Spinal cord (tissue), 10 donors: ENCODE measurements at places on chromosomes 4 and X.

DNA sequence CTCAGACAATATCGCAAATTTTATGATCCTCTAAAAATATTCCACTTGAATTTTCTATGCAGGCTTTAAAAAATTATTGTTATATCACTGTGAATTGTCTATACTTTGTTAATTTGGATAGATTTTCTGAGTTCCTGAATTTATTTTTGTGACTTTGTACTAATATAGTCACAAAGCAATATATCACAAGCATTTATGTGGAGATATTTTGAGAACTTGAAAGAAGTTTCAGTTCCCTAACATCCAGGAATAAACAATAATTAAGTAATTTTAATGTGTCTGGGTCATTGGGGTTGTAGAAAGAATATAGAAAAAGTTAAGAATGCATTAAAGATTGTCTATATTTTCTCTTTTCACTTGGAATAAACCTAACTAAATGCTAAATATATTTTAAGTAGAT, 32.0 kb downstream of the CXCL8 start:
- no peak for DNase-seq

GRCh38 chr4:89109841-89110540, 1.3 kb upstream of the TIGD2 start:
- DNase-seq = no peak

DNA sequence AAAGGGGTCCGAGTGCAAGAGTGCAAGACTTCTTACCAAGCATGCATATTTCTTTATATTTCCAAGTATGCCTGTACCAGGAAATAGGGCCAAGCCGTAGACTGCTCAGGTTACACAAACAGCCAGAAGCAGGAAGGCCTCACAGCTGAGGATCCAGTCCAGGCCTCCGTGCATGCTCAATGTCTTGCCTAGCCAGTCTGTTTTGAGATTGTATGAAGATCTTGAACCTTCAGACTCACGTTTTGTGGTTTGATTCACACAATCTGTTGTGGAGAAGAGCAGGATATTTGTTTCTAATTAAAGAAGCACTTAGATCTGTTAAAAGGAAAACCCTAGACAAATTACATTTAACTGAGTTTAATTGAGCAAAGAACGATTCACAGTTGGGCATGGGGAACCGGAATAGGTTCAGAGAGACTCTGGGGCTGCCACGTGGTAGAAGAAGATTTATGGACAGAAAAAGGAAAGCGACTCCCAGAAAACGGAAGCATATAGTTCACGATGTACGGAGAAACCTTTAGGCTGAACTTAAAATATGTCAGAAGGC, 1.2 kb downstream of the MGST2 start:
- DNase-seq = no peak

DNA sequence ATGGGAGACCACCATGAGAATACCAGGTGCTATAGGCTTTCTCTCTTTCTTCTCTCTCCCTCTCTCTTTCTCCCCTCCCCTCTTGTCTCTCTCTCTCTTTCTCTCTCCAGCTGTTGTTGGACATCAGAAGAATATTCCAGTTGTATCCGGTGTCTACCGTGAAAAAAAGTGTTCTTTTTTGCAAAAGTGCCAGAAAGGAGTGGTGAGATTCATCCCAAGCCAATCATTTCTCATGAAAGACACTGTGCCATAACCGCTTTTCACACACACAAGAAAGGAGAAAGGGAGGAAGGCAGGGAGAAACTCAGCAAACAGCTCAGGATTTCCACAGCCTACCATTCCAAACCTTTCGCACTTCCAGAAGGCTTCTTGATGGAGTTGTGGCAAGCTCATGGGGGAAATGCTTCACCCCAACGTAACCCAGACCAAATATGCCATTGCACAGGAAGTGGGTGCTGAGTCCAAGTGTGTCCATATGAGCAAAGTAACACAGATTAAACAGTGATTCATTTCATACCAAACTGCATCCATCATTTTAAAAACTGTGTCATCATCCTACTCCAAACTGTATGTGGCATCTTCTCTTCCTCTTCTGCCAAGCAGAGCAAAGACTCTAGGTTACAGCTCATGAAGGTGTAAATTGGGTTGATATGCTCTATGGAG, 224.0 kb downstream of the APBB2 start:
- no peak for DNase-seq

DNA sequence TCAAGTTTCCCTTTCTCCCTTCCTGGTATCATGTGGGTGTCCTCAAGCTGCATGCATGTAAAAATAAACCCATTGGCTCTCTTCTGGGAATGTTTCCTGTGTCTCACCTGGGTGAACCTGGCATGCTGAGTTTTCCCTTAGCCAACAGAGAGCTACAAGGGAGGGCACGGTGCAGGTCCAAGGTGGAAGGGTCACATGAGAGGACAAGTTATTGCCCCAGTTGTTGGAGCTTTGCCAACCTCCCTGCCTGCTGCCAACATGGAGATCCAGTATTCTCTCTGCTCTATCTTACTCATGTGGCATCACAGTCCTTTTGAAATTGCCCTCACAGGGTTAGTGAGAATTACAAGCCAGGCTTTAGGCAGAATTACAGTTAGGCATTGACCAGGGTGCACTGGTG, 196.1 kb upstream of the GYPA start:
- no peak for DNase-seq
